ENCODE measurements at places on chromosomes 1 and 21.

- no peak for DNase-seq
Observed at GRCh38 chr1:17635276-17635675, 95.8 kb downstream of the ARHGEF10L start.

DNA sequence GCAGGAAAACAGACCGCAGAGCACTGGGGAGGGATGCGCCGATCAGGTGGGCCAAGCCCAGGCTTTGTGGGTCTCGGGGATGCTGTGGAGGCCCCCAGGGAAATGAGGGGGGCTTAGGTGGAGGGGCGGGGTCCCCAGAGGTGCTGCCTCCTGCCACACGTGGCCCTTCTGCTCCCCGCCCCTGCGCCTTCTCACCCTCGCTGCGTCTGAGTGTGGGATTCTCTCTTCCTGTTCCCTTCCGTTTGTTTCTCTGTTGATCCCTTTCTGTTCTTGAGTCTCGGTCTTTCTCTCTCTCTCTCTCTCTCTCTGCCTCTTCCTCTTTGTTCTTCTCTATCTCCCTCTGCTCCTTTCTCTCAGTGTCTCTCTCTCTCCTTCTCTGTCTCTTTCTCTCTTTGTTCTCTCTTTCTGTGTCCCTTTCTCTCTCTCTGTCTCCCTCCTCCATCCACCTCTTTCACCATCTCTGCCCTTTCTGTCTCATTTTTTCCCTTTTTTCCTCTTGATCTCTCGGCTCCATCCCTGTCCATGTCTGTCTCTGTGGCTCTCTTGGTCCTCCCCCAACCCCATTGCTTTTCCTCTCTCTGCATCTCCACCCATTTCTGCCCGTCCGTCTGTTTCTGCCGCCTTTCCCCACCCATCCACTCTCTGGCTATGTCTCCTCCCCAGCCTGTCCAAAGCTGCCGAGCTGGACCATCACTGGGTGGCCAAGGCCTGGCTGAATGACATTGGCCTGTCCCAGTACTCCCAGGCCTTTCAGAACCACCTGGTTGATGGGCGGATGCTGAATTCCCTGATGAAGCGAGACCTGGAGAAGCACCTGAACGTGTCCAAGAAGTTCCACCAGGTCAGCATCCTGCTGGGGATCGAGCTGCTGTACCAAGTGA is 52.4 kb upstream of the TMEM51 start:
- no peak for DNase-seq

DNA sequence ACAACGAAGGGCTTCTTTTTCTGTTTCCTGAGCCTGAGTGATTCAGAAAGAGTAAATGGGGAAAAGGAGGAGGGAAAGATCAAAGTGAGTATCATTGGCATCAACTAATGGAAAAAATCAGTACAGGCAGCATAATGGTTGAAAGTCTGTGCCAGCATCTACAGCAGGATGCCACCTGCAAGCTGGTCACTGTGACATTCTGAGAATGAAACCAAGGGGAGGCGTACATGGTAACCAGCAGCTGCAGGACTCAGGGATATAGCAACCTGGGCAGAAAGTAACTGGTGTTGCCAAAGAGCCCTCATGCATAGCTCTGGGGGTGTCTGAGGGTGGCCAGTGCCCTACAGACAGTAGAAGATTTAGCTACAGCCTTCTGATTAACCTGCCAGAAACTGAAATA is 305.9 kb downstream of the BRINP2 start:
- DNase-seq = no peak

DNA sequence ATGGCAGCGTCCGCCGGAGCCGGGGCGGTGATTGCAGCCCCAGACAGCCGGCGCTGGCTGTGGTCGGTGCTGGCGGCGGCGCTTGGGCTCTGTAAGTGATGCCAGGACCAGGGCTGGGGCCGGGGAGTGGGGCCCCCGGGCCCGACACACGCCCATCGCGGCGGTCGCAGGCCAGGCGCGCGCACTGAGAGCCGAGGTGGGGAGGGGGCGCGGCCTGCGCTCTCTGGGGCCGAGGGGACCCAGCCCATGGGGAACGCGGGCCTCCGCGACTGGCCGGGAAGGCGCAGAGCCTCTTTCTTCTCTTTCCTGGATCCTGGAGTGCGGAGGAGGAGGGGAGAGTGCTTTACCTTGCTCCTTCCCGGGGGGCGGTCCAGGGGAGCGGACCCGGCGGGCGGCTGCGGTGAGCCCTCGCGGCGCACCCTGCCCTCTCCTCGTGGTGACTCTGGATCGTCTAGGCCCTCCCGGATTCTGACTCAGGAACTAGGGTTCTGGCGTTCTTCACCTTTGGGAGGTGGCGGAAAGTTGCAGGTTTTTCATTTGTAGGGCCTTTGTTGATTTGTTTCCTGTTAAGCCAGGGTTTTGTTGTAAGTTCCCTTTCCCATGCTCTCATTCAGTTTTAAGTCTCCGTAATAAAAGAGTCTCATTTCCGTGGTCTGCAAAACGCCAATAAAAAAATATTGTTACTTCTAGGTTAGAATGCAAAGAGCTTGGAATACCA is 529 bp downstream of the MPZL1 start:
- DNase-seq = peak; percentile 51

- DNase-seq = no peak
Observed at GRCh38 chr21:45913886-45914285, 67.7 kb upstream of the COL6A1 start.

GRCh38 chr1:231818337-231818736 is 191.7 kb downstream of the DISC1 start:
- DNase-seq = no peak

DNA sequence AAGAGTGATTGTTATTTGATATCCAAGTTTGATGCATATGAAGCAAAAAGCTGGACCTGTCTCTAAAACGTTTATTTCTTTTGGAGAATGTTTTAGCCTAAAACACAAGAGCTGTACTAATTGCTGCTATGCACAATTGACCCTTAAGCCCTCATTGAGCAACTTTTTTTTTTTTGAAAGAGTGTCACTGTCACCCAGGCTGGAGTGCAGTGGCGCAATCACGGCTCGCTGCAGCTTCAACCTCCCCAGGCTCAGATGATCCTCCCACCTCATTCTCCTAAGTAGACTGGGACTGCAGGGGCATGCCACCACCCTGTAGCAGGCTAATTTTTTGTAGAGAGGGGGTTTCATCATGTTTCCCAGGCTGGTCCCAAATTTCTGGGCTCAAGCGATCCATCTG is 129.1 kb downstream of the PIK3R3 start:
- DNase-seq = no peak

- DNase-seq = no peak
Observed at GRCh38 chr21:16842696-16843035, 670.2 kb upstream of the CXADR start.

GRCh38 chr1:181779343-181779742 is 282.2 kb downstream of the ZNF648 start:
- DNase-seq = no peak

DNA sequence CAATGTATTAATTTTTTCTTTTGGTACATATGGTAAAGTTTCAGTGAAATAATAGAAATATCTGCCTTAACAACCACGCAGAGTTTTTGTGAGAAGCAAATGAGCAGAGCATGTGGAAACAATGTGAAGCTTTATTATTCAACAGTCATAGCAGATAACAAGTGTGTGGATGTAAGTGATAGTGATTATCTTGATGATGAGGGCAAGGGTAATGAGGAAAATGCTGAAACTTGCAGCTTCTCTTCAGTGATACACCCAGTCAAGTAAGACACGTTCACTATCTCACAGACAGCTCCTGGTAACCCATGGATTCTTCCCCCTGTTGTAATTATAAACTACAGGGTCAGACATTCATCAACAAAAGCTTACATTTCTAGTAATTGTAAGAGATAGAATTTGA is 14.6 kb upstream of the OR2L5 start:
- DNase-seq = no peak

DNA sequence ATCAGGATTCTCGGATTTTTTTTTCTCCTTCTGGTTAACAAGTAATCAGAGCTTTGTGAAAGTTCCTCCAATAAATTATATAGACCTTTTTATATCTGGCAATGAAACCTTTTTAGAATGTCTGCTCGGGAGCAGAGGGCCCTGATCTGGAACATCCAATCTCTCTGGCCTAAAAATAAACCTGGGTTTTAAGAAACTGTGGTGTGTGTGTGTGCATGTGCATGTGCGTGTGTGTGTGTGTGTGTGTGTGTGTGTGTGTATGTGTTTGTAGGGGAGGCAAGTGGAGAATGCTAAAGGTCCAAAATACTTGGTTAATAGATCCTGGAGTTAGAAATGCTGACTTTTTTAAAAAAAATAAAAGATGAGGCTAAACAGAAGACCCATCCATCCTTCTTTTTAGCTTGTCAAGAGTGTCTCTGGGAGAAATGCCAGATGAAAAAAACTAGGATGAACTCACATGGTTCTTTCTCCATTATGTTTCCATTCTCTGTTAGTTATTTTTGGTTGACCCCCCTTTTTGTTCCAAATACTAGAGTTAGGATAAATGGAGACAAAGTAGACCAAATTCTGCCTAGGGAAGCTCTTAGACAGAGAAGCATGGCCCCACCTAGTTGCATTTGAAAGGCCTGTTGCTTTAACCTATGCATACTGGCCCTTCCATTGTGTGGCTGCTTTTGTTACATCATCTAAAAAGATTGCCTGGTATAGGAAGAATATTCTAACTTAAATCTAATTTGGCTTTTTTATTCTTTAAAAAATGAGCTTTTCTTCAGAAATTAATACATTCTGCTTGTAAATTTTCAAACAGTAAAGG is 175.9 kb downstream of the PAPPA2 start:
- DNase-seq = no peak

GRCh38 chr1:17507915-17508314 is 31.6 kb upstream of the ARHGEF10L start:
- no peak for DNase-seq

DNA sequence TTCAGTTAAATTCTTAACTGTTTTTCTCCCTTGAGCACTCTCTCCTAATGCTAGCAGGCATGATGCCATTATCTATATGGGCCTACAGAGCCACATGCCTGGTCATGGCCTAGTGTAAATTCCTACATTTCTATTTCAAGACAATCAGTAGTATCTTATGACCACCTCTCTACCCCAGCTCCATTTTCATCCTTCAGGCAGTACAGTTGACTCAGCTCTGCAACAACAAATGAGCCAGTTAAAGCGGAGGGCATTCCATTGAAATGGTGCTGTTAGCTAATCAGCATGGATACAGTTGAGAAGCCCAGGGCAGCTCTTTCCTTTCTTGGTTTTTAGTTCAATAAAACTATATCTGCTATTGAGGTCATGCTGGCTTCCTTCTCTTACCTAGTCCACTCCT is 150.0 kb downstream of the PPP1R12B start:
- no peak for DNase-seq

DNA sequence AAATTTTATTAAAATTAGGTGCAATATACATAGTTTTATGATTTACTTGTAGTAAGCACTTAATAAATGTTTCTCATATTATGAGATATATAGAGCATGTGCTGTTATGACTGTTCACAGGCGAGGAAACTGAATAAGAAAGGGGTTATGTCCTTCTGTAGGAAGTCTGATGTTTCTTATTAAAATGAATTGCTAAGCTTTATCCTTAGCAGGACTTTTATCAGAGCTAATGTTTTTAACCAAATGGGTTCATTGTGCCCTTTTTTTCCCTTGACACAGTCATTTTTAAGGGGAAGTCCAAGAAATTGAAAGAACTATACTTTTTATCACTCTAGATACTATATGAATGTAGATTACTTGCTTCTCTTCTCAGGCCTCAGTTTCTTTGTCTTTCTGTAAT is 285.2 kb downstream of the PTPRC start:
- DNase-seq = no peak

DNA sequence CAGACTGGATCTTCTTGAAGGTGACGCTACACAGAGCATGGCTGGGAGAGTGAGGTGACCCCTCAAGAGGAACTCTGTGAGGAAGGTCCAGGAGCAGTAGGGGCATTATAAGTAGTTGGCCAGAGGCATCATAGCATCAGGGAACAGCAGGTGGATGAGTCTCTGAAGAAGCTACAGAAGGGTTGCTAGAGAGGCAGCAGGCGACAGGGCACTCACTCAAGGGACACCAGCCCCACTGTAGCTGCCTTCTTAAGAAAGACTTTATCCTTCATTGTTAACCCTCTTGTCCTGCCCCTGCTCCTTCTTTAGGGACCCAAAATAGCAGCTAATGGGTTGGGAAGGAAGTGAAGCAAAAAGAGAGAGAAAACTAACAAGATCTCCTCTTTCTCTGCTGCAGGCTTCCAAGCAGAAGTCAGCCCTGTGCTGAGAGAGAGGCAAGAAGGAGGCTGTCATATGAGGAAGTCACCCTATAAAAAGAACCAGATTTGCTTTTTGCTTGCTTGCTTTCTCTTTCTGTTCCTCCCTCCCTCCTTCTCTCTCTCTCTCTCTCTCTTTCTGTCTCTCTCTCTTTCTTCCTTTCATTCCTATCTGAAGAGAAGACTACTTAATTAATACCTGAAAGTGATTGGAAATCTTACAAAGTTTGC is 7.7 kb upstream of the CD5L start:
- DNase-seq = no peak

- peak; percentile 70 for DNase-seq
Observed at GRCh38 chr1:7902478-7903085, 38.1 kb downstream of the TNFRSF9 start.

- no peak for DNase-seq
Observed at GRCh38 chr1:184340984-184341383, 45.8 kb upstream of the C1orf21 start.

GRCh38 chr1:194374649-194375048 is 1188.2 kb upstream of the B3GALT2 start:
- DNase-seq = no peak

GRCh38 chr1:24362982-24363614 is 43.9 kb downstream of the GRHL3 start:
- no peak for DNase-seq

GRCh38 chr1:225471453-225472301 is 43.8 kb upstream of the LBR start:
- peak; percentile 14 for DNase-seq

- DNase-seq = no peak
Observed at GRCh38 chr1:12552951-12553921, 64.8 kb downstream of the DHRS3 start.

All from activated T-cell treated with anti-CD3 and anti-CD28 coated beads, Interleukin-2, amount 50 U/mL, for 48 hours (primary cell).